T-helper 17 cell (primary cell): ENCODE measurements at places on chromosomes 5 and 9.

- H3K27me3 ChIP-seq = no peaks in the 10 kb centered on the region
- H3K36me3 ChIP-seq = no peaks in the 10 kb centered on the region
- no peak overlapping the region for H3K27ac ChIP-seq
- no peak for DNase-seq
- H3K4me3 ChIP-seq = no peak overlapping the region
- H3K4me1 ChIP-seq = no peaks in the 10 kb centered on the region
Observed at GRCh38 chr9:78707080-78707479, 410.2 kb downstream of the PSAT1 start.

DNA sequence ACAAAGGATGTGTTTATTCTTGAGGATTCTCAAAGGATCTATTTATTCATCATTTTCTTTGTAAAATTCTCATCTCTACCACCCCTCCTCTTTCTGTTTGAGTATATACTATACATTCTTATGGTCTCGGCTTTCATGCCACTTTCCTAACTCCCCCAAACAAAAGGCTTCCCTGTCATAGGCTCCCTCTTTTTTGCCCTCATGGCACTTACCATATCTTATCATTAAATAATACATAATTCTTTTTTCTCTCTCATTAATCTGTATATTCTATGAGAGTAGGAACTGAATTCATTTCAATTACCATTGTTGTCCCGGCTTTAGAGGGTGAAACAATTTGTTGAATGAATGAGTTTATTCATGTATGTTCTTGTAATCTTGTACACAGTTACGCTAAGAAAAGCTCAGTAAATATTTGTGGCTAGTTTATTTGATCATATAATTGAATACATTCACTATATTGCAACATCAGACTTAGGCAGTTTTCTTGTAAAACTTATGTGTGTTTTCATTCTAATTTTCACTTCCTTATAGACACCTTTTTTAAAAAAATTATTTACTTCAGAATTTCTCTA lies 254.6 kb downstream of the EDIL3 start:
- no peaks in the 10 kb centered on the region for H3K4me1 ChIP-seq
- no peak overlapping the region for H3K4me3 ChIP-seq
- H3K36me3 ChIP-seq = no peaks in the 10 kb centered on the region
- no peaks in the 10 kb centered on the region for H3K27me3 ChIP-seq

- H3K4me1 ChIP-seq = peaks cover 19% of the 10 kb centered on the region
- no peaks in the 10 kb centered on the region for H3K36me3 ChIP-seq
- no peak overlapping the region for H3K4me3 ChIP-seq
- H3K27me3 ChIP-seq = no peaks in the 10 kb centered on the region
- H3K27ac ChIP-seq = no peak overlapping the region
- no peak for DNase-seq
Observed at GRCh38 chr5:134585966-134586365, 46.7 kb downstream of the SAR1B start.

DNA sequence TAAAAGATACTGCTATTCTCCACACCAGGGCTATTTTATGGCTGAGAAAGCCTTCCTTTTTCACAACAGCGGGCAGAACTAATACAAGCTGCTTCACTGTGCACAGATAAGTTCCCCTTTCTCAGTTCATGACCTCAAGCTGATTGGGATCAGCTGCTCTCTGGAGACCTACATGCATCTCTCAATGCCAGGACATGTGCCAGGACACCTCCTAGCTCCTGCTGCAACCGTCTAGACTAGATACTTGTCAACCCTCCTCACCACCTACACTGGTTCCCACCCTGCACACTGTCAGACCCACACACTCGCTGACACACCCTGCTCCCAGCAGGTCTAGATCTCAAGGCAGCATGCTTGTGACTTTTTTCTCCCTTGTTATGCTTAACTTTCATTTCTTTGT lies 39.8 kb downstream of the STARD4 start:
- H3K36me3 ChIP-seq = peaks cover 7% of the 10 kb centered on the region
- H3K27me3 ChIP-seq = no peaks in the 10 kb centered on the region
- peak overlapping the region; percentile 49 for H3K27ac ChIP-seq
- DNase-seq = no peak
- no peak overlapping the region for H3K4me3 ChIP-seq

DNA sequence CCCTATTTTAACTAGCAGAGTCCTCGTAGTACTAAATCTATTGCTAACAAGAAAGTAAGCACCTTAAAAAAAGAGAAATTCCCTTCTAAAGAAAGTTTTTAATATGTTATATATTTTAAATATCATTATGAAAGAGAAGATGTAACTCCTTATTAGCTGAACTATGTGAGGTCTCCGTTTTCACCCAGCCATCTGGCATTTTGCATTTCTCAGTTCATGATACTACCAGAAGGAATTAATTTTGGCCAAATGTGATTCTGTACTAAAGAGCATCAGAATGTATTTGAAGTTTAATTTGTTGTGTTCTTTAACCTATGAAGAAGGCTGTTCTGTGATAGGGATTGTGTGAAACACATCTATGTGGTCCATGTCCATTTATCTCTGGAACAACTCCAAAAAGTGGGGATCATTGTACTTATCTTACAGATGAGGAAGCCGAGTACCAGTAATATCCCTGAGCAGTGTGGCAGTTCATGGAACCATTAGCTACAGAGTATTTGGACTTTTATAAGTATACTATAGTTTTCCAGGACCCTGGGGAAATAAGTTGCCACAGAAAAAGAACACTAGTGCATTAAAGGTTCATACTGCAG lies 29.8 kb downstream of the TNFAIP8 start:
- H3K4me1 ChIP-seq = peaks cover 59% of the 10 kb centered on the region
- DNase-seq = no peak
- H3K36me3 ChIP-seq = peaks cover 5% of the 10 kb centered on the region
- peak overlapping the region; percentile 36 for H3K4me3 ChIP-seq

DNA sequence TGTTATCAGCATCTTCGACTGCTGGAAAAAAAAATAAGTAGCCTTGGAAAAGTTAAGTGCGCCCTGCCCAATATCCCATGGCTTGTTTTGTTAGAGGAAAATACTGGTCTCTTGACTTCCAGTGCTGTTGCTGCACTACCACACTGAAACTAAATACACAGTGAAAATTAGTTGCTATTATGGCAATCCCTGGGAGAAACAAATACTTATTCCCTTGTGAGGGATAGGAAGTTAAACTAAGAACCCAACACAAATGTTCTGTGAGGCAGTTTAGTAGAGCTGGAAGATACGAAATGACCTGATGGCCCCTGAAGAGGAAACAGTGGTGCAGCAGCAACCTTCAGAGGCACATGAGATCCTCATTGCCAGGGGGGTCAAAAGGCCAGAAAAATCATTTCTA lies 164.0 kb downstream of the ARL15 start:
- no peaks in the 10 kb centered on the region for H3K27me3 ChIP-seq
- no peak for DNase-seq
- H3K4me1 ChIP-seq = peaks cover 7% of the 10 kb centered on the region
- no peak overlapping the region for H3K27ac ChIP-seq

DNA sequence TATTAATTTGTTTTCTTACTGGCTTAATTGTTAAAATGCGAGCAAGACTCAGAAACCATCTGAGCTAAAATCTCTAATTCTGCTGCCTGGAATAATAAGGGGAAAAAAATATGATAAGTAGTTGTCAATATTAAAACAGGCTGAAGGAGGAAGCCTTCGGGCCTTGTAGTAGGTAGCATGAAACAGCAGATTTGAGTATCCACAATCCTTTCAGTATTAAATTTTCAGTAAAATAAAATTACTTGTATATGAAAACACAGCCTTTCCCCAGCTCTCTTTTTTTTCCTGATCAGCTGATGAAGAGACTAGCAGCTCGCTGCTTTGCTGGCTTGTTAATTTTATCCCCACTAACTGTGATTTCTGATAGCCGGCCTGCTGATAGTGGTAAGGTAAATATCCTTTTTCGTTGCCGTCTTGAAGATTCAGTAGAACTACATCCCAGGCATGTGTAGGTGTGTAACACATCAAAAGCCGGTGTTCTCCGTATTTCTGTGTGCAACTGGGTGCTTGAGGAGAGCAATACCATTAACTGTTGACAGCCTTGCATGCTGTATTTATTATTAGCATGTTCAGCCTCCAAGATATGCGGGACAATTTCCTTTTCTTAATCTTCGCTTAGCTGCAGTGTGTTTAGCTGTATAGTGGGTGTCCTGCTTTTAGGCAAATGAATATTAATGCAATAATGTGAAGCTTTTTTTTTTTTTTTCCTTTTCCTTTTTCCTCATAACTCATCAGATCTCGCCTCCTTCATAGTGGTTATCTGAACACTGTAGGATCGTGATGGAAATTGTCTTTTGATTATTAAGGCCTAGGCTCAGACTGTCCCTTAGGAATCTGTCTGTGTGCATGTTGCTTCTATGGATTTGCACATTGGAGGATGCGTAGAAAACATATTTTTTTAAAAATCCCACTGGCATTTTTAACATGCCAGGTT lies 144.6 kb downstream of the SMARCA2 start:
- peak overlapping the region; percentile 94 for H3K27ac ChIP-seq
- H3K4me3 ChIP-seq = peak overlapping the region; percentile 77
- no peak for DNase-seq
- H3K27me3 ChIP-seq = no peaks in the 10 kb centered on the region
- peaks cover 4% of the 10 kb centered on the region for H3K36me3 ChIP-seq

DNA sequence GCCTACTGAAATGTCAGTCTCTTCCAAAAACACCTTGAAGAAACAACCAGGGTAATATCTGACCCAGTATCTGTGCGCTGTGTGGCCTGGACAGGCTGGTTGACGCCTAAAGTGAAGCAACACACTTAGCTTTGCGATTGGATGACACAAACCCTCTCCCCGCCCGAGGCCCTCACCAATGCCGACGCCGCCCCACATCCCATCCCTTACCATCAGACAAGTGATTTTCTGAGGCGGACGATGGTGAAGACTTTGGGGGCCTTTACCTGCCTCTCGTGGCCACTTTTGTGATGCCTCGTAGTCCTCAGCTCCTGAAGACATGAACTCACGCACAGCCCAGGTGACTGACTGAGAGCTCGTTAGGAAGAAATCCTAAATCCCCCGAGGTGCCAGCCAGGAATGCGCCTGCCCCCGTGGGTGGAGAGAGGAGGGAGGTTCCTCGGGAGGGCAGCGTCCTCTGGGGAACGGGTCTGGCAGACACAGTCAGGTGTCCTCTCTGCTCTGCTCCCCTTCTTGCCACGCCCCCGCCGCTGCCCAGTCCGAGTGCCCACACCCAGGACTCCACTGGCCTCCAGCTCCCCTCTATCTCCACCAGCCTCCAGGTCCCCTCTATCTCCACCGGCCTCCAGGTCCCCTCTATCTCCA lies 31.0 kb upstream of the RXRA start:
- no peak overlapping the region for H3K27ac ChIP-seq
- H3K4me1 ChIP-seq = no peaks in the 10 kb centered on the region
- H3K36me3 ChIP-seq = peaks cover 2% of the 10 kb centered on the region
- no peak overlapping the region for H3K4me3 ChIP-seq

- no peaks in the 10 kb centered on the region for H3K4me1 ChIP-seq
- H3K27ac ChIP-seq = no peak overlapping the region
- peaks cover 5% of the 10 kb centered on the region for H3K36me3 ChIP-seq
- H3K4me3 ChIP-seq = no peak overlapping the region
- no peak for DNase-seq
Observed at GRCh38 chr9:127742435-127743088, 7.5 kb upstream of the TOR2A start.

- peak overlapping the region; percentile 0 for H3K27ac ChIP-seq
- no peaks in the 10 kb centered on the region for H3K27me3 ChIP-seq
- H3K36me3 ChIP-seq = peaks cover 2% of the 10 kb centered on the region
- DNase-seq = no peak
- peaks cover 16% of the 10 kb centered on the region for H3K4me1 ChIP-seq
- peak overlapping the region; percentile 78 for H3K4me3 ChIP-seq
Observed at GRCh38 chr5:174454464-174454863, 269.9 kb upstream of the MSX2 start.

DNA sequence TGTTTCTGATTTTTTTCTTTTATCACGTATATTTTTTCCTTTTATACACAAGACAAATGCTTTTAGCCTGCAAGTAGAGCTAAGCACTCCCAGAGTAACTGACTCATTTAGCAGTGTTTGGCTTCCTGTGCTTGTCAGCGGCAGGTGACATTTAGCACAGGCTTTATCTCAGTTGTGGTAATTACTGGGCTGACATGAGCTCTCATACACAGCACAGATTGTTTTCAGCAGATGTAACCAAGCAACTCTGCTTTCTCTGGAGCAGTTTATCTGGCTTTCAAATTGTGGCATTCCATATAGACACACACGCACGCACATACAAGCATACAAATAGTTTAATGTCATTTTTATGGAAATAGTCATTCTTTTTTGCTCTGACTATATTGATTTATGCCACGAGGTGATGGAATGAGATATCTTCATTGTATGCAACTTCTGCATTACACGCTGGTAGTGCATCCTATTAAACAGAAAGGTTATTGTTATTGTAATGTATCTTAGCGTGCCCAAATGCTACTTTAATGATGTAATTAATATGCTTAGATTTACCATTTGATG lies 379.0 kb upstream of the GRAMD2B start:
- no peaks in the 10 kb centered on the region for H3K27me3 ChIP-seq
- no peak overlapping the region for H3K4me3 ChIP-seq
- H3K27ac ChIP-seq = no peak overlapping the region
- no peak for DNase-seq

GRCh38 chr5:40278881-40279280 lies 400.8 kb upstream of the PTGER4 start:
- no peaks in the 10 kb centered on the region for H3K27me3 ChIP-seq
- no peak overlapping the region for H3K4me3 ChIP-seq
- peaks cover 29% of the 10 kb centered on the region for H3K4me1 ChIP-seq
- DNase-seq = no peak
- H3K27ac ChIP-seq = peak overlapping the region; percentile 98

- peak overlapping the region; percentile 39 for H3K27ac ChIP-seq
- no peak overlapping the region for H3K4me3 ChIP-seq
Observed at GRCh38 chr9:127506117-127506813, 55.0 kb downstream of the LRSAM1 start.

GRCh38 chr5:135027697-135028615 lies 6.1 kb downstream of the PITX1 start:
- peaks cover 64% of the 10 kb centered on the region for H3K27me3 ChIP-seq
- H3K36me3 ChIP-seq = peaks cover 5% of the 10 kb centered on the region
- H3K4me3 ChIP-seq = no peak overlapping the region

GRCh38 chr5:134005417-134006061 lies 764 bp upstream of the VDAC1 start:
- H3K27me3 ChIP-seq = no peaks in the 10 kb centered on the region
- DNase-seq = no peak
- peak overlapping the region; percentile 91 for H3K4me3 ChIP-seq
- peak overlapping the region; percentile 95 for H3K27ac ChIP-seq
- H3K4me1 ChIP-seq = peaks cover 29% of the 10 kb centered on the region

DNA sequence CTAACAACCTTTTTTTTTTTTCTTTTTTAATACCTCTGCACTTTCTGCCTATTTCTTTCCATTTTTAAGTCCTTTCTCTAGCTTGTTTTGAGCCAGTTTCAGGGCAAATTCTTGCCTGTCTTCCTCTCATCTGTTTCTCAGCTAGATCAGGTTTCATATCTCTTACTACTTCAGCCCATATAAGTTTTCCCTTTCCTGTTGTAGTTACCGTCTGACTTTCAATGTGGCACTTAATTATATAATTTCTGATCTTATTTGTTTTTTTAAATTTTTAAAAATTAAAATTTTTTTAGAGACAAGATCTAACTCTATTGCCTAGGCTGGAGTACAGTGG lies 104.7 kb upstream of the ELL2 start:
- H3K36me3 ChIP-seq = no peaks in the 10 kb centered on the region
- H3K27me3 ChIP-seq = no peaks in the 10 kb centered on the region
- no peak overlapping the region for H3K27ac ChIP-seq

GRCh38 chr9:23255346-23255745 lies 570.7 kb downstream of the ELAVL2 start:
- no peak for DNase-seq
- H3K4me3 ChIP-seq = no peak overlapping the region
- H3K27ac ChIP-seq = no peak overlapping the region
- no peaks in the 10 kb centered on the region for H3K36me3 ChIP-seq
- H3K27me3 ChIP-seq = no peaks in the 10 kb centered on the region
